ENCODE measurements at places on chromosomes 5 and 9.

DNA sequence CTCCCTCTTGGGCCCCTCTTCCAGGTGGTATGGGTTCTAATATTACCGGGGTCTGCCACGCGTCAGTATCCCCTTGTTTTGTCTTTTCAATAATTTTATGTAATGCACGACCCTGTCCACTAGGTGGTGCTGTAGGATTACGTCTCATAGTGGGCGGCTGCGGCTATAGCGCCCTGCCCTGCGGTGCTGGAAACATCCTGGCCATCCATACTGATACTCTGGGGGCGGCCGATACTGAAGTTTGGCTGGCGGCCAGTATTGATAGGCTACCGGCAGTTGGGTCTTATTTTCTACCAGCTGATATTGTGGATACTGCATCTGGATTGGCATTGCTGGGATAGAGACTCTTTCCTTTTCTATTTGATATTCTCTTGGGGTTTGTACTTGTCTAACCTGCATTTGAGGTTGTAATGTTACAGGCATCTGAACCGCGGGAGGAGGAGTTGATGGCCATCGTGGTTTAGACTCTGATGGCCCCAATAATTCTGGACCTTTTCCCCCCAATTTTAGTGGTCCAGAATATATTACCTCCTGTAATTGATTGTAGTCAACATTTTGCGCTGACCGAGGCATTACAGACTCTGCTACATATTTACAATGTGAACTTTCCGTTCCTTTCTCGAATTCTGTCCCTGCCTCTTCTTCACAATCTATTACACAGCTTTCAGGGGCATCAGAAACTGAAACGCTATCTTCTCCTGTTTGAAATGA lies 3.3 kb upstream of the TMEM141 start:
- no peak for DNase-seq

DNA sequence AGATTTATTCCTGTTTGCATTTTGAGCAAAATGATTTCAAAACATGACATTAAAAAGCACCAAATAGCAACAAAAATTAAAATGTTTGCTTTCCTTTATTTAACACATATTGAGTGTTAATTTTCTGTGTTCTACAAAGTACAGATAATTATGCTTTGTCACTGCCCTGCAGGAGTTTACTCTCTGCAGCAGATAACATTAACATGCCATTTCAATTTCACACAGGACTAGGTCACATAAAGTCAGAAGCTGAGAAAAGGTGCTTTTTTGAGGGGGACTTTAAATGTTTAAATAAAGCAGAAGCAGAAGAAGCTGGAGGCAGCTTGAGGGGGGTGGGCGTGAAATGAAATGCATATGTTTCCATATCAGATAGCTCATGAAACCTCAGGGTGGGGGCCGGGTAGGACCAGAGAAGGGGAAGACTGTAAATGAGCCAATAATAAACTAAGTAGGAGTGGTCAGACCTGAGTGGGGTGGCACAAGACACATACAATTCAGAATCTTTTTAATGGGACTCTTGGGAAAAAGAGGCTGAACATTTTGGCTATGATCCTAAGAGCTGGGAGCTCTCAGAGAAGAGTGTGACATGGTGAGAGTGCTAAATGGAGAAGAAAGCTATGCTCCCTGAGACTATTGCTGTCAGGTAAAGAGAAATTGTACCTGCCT lies 387.5 kb downstream of the FAM170A start:
- no peak for DNase-seq

DNA sequence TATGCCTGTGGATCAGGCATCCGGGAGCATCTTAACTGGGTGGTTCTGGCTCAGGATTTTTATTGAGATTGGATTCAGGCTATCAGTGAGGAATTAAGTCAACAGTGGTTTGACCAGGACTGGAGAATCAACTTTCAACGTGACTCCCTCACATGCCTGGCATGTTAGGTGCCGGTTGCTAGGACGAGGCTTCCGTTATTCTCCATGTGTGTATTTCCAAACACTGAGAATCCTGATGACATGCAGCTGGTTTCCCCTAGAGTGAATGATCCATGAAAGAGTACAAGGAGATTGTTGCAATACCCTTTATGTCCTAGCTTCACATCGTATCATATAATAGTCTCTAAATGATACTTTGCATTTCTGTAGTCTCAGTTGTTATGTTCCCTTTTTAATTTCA lies 529.2 kb downstream of the ANXA1 start:
- DNase-seq, result no peak

DNA sequence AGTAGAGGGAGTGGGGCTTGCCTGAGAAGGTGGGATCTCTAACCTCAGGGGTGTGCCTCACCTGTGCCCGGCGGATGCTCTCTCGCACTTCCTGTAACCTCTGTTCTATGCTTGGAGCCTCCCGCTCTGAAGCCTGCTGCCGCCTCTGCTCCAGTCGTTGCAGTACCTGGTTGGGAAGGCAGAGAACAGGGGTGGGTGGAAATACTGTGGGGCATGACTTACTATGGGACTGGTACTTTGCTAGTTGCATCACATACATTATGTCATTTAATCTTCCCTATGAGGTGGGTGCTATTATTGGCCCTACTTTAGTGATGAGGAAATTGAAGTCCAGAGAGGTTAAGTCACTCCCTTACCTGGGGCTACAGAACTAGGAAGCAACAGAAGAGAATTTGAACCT lies 5.2 kb downstream of the FCHSD1 start:
- DNase-seq, result no peak

GRCh38 chr9:128716581-128717254 lies 7.2 kb downstream of the ZDHHC12 start:
- DNase-seq, result no peak

GRCh38 chr5:149757197-149757947 lies 27.3 kb downstream of the PPARGC1B start:
- DNase-seq, result no peak

DNA sequence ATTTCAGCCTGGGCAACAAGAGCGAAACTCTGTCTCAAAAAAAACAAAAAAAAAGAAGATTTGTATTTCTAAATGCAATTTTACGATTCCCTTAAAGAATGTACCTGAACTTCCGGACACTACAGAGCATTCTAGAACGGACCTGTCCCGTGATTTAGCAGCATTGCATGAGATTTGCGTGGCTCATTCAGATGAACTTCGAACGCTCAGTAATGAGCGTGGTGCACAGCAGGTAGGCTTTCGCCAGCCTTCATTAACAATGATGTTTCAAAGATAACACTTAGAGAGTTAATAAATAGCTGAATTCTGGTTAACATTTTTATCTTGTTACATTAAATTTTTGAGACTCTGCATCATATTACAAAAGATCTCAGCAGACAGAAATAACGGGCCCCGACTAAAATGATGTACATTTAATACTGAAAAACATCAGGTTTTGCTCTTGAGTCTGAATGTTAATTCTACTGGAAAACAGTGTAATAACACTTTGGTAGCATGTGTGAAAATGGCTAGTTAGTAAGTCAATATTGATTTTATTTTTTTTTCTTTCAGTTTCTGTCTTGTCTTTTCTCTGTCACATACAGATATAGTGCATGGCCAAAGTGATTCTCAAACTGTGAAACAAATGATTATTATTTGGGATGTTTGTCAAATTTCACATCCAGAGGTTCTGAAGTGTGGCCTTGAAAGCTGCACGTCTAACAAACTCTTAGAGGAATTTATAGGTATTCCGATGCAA lies 23.3 kb downstream of the CCNH start:
- DNase-seq, result no peak
